ENCODE measurements at places on chromosomes 6 and 20.

GRCh38 chr20:45957021-45957941 lies 14.7 kb downstream of the ZNF335 start:
- DNase-seq, result no peak

- DNase-seq, result peak; percentile 42
Observed at GRCh38 chr20:36754656-36755222, 8.8 kb upstream of the NDRG3 start.

DNA sequence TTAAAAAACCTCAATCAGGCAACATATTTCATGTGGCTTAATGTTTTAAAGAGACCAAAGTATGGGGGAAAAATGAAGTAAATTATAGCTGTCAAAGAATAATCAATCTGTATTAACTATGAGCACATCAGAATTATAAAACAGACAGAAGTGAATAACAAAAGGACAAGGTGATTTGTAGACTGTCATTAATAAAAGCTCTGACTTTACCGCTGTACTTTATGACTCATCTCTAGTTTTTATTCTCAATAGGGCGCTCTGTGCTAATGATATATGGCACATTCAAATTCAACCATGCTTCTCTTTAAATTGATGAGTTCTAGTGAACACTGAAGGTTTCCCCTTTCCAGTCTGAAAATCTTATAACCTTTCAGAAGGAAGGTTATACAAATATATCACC lies 72.0 kb downstream of the PREP start:
- DNase-seq, result no peak

GRCh38 chr6:135624402-135625295 lies 127.1 kb upstream of the AHI1 start:
- DNase-seq, result no peak

GRCh38 chr6:56671651-56672461 lies 29.2 kb upstream of the DST start:
- peak; percentile 15 for DNase-seq

- no peak for DNase-seq
Observed at GRCh38 chr6:41937472-41937860, 4.1 kb downstream of the CCND3 start.

DNA sequence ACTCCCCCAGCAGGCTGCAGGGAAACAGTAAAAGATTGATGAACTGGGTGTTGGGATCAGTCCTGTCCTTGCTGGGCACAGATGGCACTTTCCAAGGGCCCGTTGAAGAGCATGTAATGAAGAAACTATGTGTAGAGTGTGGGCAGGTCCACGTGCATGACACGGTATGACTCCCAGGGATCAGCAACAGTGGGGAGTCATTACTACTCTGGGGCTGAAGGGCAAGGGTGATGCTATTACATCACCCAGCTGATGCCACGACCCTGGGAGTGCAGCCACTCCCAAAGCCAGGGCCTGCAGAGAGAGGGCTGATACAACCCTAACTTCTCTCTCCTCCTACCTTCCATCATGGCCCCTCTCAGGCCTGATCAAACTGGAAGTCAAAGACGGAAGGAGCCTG lies 20.1 kb downstream of the KCNK17 start:
- DNase-seq, result no peak

GRCh38 chr20:31560746-31561598 lies 44.1 kb upstream of the ID1 start:
- no peak for DNase-seq

- DNase-seq, result no peak
Observed at GRCh38 chr6:15269619-15270018, 23.8 kb downstream of the JARID2 start.
